Prostate gland (tissue), 2 donors: ENCODE measurements at places on chromosomes 13 and 19. TPM values are rescaled to one million over a fixed set of nuclear protein-coding genes. Genes with fewer than 3 reads are reported as not detected.
A peak's percentile ranks its signal among the peaks of the same experiment; 100 is the strongest.

DNA sequence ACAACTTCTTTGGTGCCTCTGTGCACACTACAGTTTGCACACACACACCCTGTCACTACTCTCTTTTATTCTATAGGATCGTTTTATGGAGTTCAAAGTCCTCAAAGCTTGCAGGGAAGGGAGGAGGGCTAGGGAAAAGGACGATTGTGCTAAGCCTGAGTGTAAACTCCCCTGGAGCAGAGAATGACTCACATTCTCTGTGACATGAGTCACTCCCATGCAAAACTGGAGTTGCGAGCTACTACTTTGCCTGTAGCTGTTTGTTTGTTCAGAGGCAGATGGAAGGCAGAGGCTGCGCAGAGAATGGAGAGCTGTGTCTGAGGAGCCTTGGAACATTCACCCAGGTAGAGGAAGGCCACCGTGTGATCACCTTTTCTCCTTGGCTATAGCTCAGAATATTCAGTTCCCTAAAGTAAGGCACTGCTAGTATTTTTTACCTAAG lies 80.5 kb upstream of the MBNL2 start:
- peak; percentile 45 for DNase-seq

DNA sequence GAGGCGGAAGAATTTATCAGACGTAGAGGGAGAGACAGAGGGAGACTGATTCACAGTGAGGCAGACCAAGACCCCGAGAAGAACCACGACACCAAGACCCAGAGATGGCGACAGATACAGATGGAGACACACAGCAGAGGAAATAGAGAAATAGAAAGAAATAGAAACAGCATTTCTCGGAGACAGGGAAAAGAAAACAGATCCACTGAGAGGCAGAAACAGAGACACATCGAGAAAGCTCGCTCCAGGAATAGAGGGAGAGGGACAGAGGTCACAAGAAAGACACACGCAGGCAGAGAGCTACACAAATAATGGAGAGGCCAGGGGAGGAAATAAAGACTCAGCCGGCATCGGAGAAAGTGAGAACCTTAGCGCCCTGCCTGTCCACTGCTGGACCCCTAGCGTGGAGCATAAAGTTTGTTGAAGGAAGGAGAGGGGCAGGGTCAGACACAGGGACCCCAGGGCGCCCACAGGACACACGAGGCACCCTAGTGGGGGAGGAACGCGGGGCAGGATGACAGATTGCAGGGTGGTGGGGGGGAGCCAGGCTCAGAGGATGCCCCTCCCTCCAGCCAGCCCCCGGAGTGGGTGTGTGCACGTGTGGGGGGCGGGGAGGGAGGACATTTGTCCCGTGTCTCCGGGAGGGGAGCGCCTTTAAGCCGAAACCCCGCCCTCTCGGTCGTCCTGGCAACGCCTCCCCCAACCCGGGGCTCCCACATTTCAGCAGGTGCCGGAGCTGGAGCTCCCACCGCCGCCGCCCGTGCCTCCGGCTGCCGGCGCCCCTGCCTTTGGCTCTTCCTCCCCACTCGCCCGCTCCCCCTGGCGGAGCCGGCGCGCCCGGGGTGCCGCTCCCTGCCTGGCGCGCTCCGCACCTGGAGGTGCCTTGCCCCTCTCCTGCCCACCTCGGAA lies at the start of gene PRKCG:
Gene PRKCG, plus strand, starts transcription at position 716 of the 909 bp plus-strand sequence. CDS start 298 bp downstream, outside the sequence.
- DNase-seq, result no peak

DNA sequence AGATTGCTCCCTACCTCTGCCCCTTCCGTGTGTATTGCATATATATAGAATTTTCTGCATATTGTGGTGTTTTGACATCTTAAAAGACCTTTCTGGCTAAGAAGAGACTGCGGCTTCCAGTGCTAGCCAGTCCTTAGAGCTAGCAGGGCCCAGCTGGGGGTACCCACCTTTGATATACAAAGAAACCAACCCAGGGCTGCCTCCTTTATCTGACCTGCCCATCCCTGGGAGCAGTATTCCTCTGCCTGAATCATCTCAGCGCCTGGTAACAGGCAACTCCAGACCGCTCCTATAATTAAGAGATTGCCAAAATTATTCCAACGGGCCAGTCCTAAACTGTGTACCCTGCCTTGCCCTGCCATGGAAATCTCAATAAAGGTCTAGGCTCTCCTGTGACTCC lies 186.3 kb upstream of the RNF113B start:
- DNase-seq, result no peak

- DNase-seq, result no peak
Measured at GRCh38 chr13:35489050-35489449, 12.6 kb upstream of the MAB21L1 start.

DNA sequence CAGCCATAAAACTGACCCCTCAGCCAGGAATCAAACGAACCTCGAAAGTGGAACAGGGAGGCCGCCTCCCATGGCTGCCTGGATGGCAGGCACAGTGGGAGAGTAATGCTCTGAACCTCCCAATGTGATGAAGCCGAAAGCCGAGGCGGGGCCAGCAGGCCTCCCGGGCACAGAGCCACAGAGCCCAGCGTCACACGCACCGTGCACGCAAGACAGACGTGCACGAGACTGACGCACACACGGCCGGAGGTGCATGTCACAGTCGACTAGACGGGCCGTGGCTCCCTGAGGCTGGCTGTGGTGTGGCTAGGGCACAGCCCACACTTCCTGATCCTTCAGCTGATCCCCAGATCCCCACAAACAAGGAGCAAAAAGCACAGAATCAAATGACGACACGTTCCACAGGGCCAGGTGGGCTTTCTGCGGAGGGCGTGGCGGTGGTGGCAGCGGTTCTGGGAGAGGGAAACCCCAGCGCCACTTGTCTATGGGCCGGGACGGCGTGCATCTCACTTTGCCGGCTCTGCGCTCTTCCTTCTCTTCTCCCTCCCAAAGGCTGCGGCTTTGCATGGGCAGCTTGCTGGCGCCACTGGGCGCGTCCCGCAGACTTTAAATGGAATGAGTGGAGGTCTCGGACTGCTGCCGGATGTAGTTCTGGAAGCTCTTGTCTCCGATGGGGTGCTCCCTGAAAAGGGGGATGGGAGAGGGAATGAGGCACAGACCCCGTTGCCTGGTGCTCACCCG lies 5.0 kb upstream of the C13orf46 start:
- DNase-seq, result no peak

DNA sequence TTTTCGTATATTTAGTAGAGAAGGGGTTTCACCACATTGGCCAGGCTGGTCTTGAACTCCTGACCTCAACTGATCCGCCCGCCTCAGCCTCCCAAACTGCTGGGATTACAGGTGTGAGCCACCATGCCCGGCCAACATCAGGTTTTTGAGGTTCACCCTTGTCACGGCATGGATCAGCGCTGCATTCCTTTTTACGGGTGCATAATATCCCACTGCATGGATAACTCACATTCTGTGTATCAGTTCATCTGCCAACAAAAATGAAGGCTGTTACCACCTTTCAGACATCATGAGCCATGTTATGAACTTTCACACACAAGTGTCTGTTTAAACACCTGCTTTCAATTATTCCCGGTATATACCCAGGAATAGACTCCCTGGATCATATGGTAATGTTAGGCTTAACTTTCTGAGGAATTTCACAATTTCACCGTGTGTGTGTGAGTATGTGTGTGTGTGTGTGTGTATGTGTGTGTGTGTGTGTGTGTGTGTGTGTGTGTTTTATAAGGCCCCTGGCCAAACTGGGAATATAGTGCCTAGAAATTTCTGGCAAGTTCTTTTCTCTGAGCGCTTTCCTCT lies 52.2 kb downstream of the AP1M1 start:
- DNase-seq, result no peak

- no peak for DNase-seq
Measured at GRCh38 chr19:22832031-22832762, at the start of gene ZNF723. ZNF723 (plus strand) TSS chr19:22832291; CDS start chr19:22832380, 89 bp downstream.

DNA sequence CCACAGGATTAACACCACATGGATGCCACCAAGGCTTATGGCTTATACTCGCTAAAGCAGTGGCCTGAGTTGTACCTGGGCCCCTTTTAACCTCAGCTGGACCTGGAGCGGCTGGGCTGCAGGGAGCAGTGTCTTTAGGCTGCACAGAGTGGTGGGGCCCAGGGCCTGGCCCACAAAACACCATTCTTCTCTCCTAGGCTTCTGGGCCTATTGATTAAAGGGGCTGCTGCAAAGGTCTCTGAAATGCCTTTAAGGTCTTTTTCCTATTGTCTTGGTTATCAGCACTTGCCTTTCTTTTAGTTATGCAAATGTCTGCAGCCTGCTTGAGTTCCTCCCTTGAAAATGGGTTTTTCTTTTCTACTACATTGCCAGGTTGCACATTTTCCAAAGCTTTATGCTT lies 973.9 kb upstream of the PRR20A start:
- DNase-seq, result no peak

GRCh38 chr19:11881151-11881800 lies 6.3 kb upstream of the ZNF69 start:
- DNase-seq, result peak; percentile 49

DNA sequence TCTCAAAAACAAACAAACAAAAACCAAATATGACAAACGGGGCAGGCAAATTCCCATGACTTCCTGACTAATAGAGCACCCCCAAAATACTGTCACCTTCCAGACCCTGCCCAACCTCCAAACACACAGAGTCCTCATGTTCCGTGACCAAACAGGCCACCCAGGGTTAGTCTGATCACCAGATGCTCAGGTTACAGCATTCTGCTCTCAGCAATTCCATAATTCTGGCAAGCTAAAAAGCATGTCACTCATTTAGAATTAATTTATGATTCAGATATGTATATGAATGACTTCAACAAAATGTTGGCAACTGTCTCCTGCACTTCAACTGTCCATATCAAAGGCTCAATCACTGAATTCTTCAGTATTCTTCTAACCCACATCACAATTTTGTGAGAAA lies 52.4 kb downstream of the ZIC5 start:
- no peak for DNase-seq

Gene SLC17A7
- total RNA-seq, result 0.40 TPM

Gene ZNF587B
- total RNA-seq, result 21.1 TPM

Gene MEIOSIN
- total RNA-seq, result 1.8 TPM

Gene ZNF607
- 5.6 TPM for total RNA-seq

Gene ZNF99
- total RNA-seq, result 1.2 TPM

Gene ZNF541
- 0.23 TPM for total RNA-seq

Gene FCAR
- not detected for total RNA-seq
